Stomach (tissue), 19 donors: ENCODE measurements at places on chromosomes 4 and X. TPM values are rescaled to one million over a fixed set of nuclear protein-coding genes. Genes with fewer than 3 reads are reported as not detected.

Gene RXFP1
- not detected for total RNA-seq

GRCh38 chrX:144335402-144335801 is 451.5 kb downstream of the UBE2NL start:
- no peaks in the 10 kb centered on the region for H3K36me3 ChIP-seq
- no peaks in the 10 kb centered on the region for H3K27me3 ChIP-seq
- no peak overlapping the region for H3K27ac ChIP-seq
- H3K4me3 ChIP-seq = no peak overlapping the region

Gene RHOH
- 1.3 TPM for total RNA-seq

DNA sequence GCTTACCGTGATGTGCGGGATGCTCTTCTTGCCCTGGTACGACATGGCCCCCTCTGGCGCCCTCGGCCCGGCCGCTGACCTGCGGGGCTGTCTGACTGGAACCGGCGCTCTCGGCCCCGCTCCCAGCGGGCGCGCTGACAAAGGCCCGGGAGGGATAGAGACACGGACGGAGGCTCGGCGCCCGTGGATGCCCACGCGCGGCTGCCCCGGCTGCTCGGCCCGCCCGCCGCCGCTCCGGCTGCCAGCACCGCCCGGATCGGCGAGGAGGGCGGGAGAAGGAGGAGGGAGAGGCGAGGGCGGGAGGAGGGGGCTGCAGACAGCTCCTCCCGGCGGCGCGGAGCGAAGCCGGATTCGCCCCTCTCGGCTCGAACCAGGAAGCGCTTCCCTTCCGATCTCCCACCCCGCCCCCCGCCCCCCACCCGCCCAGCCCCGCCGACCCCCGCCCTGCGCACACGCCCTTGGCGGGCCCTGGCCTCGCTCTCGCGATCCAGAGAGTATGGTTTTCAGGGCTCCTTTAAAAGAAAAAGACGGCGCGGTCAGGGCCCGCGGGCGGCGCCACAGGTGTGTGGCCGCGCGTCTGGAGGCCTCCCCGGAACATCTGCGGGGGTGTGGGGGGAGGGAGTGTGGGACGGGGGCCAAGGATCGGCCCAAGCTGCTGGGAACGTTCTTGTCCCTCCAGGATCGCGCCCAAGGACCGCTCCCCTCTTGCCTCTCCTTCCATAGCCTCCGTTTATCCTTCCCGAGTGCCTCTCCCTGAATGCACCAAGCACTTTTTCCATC is 4.5 kb downstream of the CRMP1 start:
- H3K4me3 ChIP-seq = peak overlapping the region; percentile 42
- H3K36me3 ChIP-seq = no peaks in the 10 kb centered on the region
- no peak overlapping the region for H3K27ac ChIP-seq

- no peaks in the 10 kb centered on the region for H3K27me3 ChIP-seq
- H3K4me1 ChIP-seq = peaks cover 9% of the 10 kb centered on the region
- no peak overlapping the region for H3K4me3 ChIP-seq
- DNase-seq = peak; percentile 22
These were observed 6.7 kb upstream of the SH3BP2 start for GRCh38 chr4:2786152-2786671.

GRCh38 chr4:40486534-40486933 is 143.1 kb downstream of the RBM47 start:
- peaks cover 25% of the 10 kb centered on the region for H3K4me1 ChIP-seq
- H3K27me3 ChIP-seq = no peaks in the 10 kb centered on the region
- DNase-seq = no peak
- no peak overlapping the region for H3K4me3 ChIP-seq
- no peaks in the 10 kb centered on the region for H3K36me3 ChIP-seq
- H3K27ac ChIP-seq = no peak overlapping the region

DNA sequence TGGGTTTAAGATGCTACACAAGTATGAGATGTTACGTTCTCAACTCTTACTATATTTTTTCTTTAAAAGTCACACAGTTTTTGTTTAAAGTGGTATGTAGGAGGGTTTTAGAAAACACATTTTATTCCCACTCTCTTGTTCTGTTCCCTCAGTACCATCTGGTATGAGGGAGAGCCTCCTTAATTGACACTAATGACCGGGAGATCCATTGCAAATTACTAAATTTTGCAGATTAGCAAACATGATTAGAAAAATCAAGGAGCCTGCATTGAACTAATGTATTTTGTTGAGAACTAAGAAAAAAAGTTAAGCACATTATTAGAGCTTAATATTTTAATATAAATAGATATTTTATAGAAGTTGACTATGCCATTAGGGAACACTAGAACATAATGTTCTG is 87.3 kb upstream of the UNC5C start:
- no peaks in the 10 kb centered on the region for H3K4me1 ChIP-seq
- no peak for DNase-seq
- H3K36me3 ChIP-seq = no peaks in the 10 kb centered on the region

GRCh38 chr4:70637239-70637913 is 8.8 kb downstream of the ENAM start:
- H3K36me3 ChIP-seq = no peaks in the 10 kb centered on the region
- peaks cover 13% of the 10 kb centered on the region for H3K4me1 ChIP-seq
- peak overlapping the region; percentile 17 for H3K4me3 ChIP-seq
- peak overlapping the region; percentile 23 for H3K27ac ChIP-seq

GRCh38 chrX:69551421-69552009 is 47.4 kb downstream of the NALF2 start:
- H3K4me3 ChIP-seq = no peak overlapping the region
- no peaks in the 10 kb centered on the region for H3K36me3 ChIP-seq
- no peaks in the 10 kb centered on the region for H3K27me3 ChIP-seq
- H3K4me1 ChIP-seq = peaks cover under 1% of the 10 kb centered on the region

DNA sequence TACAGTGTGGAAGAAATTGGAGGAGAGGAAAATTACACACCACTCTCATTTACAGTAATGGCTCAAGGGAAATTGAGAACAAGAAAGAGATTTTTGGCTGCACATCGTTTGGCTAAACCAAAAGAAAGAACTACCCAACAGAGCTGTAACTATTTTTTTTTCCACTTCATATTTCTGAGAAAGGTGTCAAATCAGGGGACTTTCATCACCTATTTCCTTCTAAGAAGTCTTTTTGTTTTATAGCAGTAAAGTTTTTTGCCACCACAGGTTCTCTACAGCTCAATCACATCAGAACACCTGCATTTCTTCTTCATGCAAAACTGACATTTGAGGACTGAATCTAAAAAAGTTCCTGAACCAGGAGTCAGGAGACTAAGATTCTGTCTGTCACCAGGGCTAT is 57.5 kb upstream of the TNIP3 start:
- no peak for DNase-seq
- no peaks in the 10 kb centered on the region for H3K27me3 ChIP-seq
- H3K4me1 ChIP-seq = no peaks in the 10 kb centered on the region
- no peak overlapping the region for H3K27ac ChIP-seq
- H3K4me3 ChIP-seq = no peak overlapping the region
- no peaks in the 10 kb centered on the region for H3K36me3 ChIP-seq

DNA sequence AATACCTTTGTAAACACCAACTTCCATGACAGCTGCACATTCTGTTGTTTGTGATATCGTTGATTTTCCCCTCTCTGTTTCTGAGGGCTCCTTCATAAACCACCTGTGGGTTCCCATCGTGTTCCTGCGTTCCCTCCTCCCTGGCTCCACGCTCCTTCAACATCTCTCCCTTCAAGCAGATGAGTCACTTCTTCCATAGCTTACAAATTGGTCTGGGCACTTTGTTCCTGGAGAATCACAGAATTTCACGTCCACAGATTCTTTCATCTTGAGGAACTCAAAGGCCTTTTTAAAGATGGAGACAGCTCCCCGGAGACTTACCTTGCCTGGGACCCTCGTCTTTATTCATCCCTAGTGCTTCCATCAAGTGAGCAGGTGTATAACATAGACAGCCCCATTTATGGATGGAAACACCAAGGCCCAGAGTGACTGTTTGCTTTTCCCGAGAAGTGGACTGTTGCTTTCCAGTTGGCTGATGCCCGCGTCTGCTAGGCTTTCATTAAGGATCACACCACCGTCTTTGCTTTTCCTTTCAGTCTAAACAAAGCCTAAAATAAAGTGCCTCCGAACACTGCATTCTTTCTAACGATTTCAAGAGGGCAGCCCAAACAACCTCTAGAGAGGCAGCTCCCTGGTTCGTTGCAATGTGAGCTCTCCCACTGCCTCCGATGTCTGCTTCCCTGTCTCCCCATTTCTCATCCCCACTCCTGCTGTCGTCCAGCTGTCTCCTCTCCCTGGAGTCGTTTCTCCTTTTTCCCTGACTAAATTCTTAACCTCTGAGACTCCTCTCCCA is 146.3 kb upstream of the STX18 start:
- no peak overlapping the region for H3K4me3 ChIP-seq
- DNase-seq = no peak
- H3K27me3 ChIP-seq = no peaks in the 10 kb centered on the region
- H3K4me1 ChIP-seq = no peaks in the 10 kb centered on the region
- H3K27ac ChIP-seq = no peak overlapping the region

- H3K36me3 ChIP-seq = no peaks in the 10 kb centered on the region
- DNase-seq = no peak
- H3K4me3 ChIP-seq = no peak overlapping the region
- H3K4me1 ChIP-seq = no peaks in the 10 kb centered on the region
- H3K27ac ChIP-seq = no peak overlapping the region
These were observed 21.8 kb upstream of the PPA2 start for GRCh38 chr4:105495667-105496066.

Gene GRID2
- total RNA-seq = not detected

DNA sequence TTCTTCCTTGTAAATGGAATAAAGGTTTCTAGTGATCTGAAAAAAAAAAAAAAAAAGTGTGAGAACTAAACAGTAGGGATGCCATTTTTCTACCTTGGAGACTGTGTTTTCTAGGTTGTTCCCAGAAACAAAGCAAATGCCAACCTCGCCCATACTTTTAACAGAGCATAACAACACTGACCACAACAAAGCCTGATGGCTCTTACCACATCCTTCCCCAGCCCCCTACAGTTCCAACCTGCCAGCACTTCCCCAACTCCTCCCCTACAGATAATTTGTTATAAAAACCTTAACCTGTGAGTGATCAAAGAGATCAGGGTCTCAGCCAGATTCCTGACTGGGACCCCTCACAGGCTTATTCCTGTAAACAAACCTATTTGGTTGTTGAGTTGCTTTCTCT is 940.0 kb downstream of the SH3BGRL start:
- DNase-seq = no peak
- no peaks in the 10 kb centered on the region for H3K27me3 ChIP-seq
- H3K4me3 ChIP-seq = no peak overlapping the region
- H3K27ac ChIP-seq = no peak overlapping the region
- H3K4me1 ChIP-seq = no peaks in the 10 kb centered on the region

DNA sequence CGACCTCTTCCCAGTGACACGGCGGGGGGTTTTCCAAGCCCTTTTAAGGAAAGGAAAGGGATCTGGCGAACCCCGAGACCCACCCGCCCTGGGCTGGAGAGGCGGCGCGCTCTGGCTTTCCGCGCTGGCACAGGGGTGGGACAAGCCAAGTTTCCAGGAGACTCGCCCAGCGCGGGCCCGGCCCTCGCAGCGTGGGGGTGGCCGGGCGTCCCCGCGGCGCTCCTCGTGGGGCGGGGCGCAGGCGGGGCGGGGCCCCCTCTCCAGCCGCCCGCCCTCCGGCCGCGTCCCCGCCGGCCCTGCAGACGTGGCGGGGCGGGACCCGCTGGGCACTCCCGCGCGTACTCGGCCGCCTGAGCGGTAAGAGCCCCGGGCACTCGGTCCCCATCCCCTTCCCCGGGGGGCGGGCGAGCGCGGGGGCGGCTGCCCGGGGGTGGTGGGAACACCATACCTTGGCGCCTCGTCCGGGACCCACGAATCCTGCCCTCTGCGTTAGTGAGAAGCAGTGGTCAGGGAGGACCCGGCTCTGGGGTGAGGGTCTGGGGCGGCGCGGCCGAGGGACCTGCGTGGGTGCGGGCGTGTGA is at the start of gene FAM114A1:
FAM114A1 (plus strand) TSS at position 329 of the 581 bp plus-strand sequence. CDS start 10,273 bp downstream, outside the sequence.
- peak within 1 kb of the TSS; percentile 69 for H3K4me3 ChIP-seq
- peak; percentile 87 for DNase-seq
- H3K27ac ChIP-seq = peak within 1 kb of the TSS; percentile 98
- H3K27me3 ChIP-seq = no peaks in the 10 kb centered on the region
- H3K4me1 ChIP-seq = peaks cover 46% of the 10 kb centered on the region
- no peaks in the 10 kb centered on the region for H3K36me3 ChIP-seq

Gene SMS
- 30.9 TPM for total RNA-seq

Gene CCKAR
- total RNA-seq = 18.3 TPM

- H3K36me3 ChIP-seq = no peaks in the 10 kb centered on the region
- DNase-seq = peak; percentile 54
- no peak overlapping the region for H3K27ac ChIP-seq
- peaks cover 3% of the 10 kb centered on the region for H3K27me3 ChIP-seq
- H3K4me1 ChIP-seq = no peaks in the 10 kb centered on the region
These were observed 176.2 kb upstream of the CXorf66 start for GRCh38 chrX:140141444-140142029.

Gene AADAT
- total RNA-seq = 11.0 TPM

GRCh38 chr4:121738780-121739535 is 26.0 kb downstream of the SMIM43 start:
- H3K4me3 ChIP-seq = no peak overlapping the region
- H3K4me1 ChIP-seq = no peaks in the 10 kb centered on the region
- H3K27ac ChIP-seq = no peak overlapping the region
- H3K27me3 ChIP-seq = no peaks in the 10 kb centered on the region

Gene AKAP14
- total RNA-seq = not detected

GRCh38 chrX:13064599-13065143 is 20.3 kb upstream of the FAM9C start:
- peak; percentile 38 for DNase-seq
- H3K4me3 ChIP-seq = no peak overlapping the region
- no peaks in the 10 kb centered on the region for H3K27me3 ChIP-seq
- no peaks in the 10 kb centered on the region for H3K4me1 ChIP-seq
- no peaks in the 10 kb centered on the region for H3K36me3 ChIP-seq

DNA sequence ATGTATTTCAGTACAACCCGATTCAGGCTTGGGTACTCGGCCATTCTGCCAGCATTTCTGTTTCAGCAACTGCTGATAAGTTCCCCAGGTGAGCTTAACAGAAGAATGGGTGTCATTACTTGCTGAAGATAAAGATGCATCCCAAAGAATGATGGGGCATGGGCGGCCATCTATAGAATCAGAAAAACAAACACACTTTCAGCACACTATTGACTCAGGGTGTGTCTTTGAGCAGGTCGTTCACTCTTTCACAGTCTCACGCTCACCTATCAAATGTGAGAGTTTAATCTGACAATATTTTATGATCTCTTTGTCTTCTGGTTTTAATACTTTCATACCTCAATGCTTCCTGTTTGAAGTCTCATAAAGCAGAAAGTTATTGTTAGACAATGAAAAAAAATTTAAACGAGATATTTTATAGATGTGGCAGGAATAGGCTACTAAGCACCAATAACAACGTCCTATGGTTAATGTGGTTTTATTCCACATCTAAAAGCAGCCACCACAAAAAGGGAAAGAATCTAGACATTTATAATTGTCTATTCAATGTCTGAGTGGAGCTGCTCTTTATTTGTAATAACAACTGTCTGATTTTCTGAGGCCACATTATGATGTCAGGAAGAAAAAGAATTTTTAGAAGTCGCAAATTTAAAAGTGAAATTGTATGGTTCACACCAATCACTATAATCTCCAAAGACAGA is 17.0 kb downstream of the GASK1B start:
- H3K4me3 ChIP-seq = no peak overlapping the region
- H3K36me3 ChIP-seq = peaks cover 3% of the 10 kb centered on the region
